Amniotic epithelial cell (primary cell): ENCODE measurements at places on chromosomes 7 and 10.

- no peak for DNase-seq
Observed at GRCh38 chr10:88562152-88562551, 21.0 kb downstream of the RNLS start.

DNA sequence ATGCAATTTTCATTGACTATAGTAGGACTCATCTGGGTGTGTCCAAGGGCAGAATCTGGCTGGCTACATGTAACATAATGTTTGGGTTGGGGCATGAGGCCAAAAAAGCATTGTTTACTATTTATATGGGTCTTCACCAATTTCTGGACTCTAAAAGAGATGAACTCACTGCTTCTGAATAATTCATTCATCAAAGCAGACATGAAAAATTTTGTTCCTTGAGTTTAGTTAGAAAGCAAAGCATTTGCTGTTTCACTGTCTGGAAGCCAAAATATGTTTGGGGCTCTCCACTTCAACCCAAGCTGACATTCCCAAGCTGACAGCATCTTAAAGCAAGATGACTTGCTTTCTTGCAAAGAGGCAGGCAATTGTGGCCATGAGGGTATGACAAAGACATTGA lies 670.6 kb downstream of the SUGCT start:
- DNase-seq = no peak

DNA sequence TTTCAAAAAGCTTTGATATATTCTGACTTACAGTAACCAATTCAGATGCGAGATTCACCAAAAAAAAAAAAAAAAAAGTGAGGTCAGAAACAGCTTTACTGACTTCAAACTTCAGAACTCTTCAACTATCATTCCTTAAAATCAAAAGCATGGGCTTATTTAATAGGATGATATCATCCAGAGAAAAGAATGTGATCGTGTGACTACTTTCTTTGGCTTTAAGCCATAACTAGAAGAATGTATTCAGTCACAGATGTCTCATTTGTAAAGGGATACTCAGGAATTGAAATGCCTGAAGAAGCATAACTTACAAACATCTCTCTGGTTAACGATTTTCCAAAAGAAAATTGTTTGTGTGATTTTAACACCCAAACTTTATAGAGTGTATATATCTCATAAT lies 11.5 kb downstream of the TPK1 start:
- peak; percentile 52 for DNase-seq

GRCh38 chr7:28776463-28777157 lies 181.5 kb downstream of the TRIL start:
- peak; percentile 21 for DNase-seq

- DNase-seq = no peak
Observed at GRCh38 chr10:11387044-11387443, 224.4 kb downstream of the USP6NL start.

GRCh38 chr7:136183981-136184380 lies 206.8 kb upstream of the MTPN start:
- peak; percentile 40 for DNase-seq

- DNase-seq = no peak
Observed at GRCh38 chr7:122123746-122124145, 20.3 kb downstream of the AASS start.

- DNase-seq = no peak
Observed at GRCh38 chr7:95201727-95202126, 122.6 kb downstream of the PON1 start.

- peak; percentile 43 for DNase-seq
Observed at GRCh38 chr7:139457153-139457946, 26.1 kb downstream of the KLRG2 start.

DNA sequence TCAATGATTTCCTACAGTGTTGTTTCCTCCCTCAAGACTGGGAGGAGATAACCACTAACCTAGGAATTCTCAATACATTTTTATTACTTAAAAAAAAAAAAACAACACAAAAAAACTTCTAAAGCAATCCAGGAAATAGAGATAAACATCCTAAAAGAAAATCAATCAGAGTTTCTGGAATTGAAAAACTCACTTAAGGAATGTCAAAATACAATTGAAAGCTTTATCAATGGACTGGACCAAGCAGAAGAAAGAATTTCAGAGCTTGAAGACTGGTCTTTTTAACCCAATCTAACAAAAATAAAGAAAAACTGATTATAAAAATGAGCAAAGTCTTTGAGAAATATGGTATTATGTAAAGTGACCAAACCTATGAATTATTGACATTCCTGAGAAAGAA lies 394.1 kb downstream of the XPNPEP1 start:
- DNase-seq = peak; percentile 2

DNA sequence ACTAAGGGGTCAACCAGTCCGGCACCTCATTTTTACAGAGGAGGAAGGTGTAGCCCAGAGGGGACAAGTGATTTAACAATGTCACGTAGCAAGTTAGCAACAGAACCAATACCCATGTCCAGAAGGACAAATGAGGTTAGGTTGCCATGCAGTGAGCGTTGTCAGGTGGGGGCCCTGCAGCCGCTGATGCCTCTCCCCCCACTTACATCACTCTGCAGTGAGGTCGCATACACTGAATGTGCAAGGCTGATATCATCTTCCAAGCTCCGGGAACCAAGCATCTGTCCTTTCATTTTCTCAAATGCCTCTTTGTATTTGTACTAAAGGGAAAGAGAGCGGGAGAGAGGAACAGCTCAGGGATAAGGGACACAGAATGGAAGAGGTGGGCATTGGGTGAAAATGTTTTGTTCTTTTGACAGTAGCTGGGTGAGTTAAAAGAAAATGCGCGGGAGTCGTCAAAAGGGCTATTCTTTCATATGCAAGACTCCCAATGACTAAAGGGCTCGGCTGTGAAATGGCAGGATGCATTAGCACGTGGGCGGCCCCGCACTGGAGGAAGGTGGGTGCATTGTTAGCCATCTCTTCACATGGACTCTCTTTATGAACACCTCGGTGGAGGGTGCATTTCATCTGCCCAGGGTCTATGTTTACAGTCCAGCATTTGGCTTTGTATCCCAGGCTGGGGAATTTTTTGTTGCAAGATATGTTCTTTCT lies 49.7 kb downstream of the NRAP start:
- DNase-seq = no peak

DNA sequence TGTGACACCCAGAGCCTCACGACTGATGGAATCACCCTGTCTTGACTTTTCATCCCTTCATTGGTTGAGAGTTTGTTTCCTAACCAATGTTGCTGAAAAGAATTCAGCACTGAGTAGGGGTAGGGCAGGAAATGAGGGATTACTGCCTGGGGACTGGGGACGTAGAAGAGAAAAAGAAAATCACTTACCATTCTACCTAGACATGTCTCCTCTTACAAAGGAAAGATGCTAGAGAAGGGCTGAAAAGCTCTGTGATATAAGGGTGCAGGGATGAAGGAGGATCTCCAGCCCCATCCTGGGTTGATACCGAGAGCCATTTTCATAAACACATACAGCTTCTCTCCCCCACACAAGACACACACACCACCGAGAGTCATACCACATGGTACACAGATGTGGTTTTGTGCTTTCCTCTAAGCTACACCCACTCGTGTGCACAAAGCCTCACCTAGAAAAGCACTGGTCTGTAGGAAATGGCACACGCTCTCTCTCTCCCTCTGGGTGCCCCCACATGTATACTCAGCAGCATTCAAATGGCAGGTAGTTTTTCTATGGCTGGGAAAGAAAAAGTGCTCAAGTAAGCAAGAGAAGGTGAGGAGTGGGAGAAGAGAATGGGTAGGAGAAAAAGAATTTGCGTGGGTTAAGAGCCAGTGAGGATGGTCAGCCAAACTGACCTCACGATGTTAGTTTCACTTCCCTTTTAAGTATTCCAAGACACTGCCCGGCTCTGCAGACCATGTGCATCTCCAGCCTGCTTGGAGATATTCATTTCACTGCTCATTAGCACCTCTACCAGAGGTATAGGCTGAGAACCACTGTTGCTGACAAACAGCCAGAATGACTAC lies 85.8 kb downstream of the CALD1 start:
- DNase-seq = peak; percentile 77

GRCh38 chr7:76333511-76334101 lies 25.2 kb downstream of the YWHAG start:
- no peak for DNase-seq

DNA sequence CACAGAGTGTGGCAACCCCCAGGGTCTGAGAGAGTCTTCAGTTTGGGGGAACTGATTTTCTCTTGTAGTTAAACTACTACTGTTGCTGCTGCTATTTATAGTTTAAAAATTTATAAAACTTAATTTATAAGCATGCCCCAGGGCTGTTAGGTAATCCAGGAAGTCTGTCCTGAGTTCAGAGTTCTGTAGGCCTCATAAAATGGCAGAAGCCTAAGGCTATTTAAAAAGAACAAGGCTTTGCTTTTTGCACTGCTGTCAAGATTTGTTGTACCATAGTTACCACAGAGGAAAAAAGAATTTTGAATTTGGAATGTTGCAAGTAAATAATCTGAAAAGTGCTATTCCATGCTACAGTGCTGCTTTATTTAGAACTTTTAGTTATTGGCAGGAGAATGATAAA lies 66.1 kb downstream of the AGK start:
- DNase-seq = no peak

DNA sequence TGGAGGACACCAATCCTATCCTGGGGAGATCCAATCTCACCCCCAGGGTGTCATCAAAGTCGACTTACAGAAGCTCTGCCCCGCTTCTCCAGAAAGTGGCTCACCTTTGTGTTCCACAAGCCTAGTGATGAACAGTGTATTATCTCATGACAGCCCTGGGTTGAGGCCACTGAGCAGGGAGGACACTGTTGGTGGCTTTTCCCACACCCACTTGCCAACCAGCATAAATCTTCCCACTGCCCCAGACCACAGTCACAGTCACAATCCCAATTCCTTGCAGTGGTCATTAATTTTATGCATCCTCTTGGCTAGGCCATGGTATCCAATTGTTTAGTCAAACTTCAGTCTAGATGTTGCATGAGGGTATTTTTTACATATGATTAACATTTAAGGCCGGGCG lies 18.4 kb downstream of the TNS3 start:
- no peak for DNase-seq

- DNase-seq = no peak
Observed at GRCh38 chr10:287814-288213, 152.6 kb downstream of the ZMYND11 start.

DNA sequence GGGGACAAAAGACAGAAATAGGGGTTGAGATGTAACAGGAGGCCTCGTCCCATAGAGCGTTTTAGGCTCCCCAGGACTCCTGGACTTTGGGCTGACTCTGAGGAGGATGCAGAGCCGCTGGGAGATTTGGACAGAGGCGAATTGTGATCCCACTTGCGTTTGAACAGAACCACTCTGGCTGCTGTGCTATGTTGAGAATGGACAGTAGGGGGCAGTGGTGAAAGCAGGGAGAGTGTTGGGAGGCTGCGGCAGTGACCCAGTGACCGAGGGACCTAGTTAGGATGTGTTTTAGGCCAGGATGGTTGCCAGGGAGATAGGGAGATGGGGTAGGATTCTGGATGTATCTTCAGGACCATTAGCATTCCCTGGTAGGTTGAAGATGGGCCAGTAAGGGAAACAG lies 271.6 kb downstream of the CCDC3 start:
- no peak for DNase-seq

DNA sequence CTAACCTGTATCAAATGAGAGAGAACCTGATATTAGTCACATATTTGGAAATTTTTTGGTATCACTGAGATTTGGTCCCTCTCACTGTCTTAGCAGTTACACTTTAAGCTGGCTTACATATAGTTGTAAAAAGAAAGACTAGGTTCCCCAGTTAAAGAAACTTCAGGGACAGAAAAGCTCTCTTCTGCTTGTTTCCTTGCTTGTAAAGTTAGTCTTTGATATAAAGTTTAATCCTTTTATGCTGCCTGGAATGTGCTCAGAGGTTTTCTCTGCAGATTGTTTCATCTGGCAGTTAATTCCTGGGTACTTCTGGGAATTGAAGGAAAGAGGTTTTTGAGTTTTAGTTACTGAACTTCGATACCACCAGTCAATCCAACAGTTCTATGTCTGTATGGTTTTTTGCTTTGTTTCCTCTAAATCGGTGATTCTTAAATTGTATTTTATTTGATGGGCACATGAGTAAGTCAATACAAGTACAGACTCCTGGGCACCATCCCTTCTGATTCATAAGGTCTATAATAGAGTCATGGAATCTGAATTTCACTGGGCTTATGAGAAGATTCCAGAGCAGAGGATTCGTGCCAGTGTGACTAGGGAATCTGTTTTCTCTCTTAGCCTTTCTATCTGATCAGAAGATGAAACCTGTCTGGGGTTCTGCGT lies 1080.9 kb upstream of the C7orf33 start:
- peak; percentile 45 for DNase-seq

GRCh38 chr10:60463746-60464145 lies 74.1 kb upstream of the ANK3 start:
- DNase-seq = no peak

- no peak for DNase-seq
Observed at GRCh38 chr7:30065746-30066145, 37.5 kb downstream of the PLEKHA8 start.

GRCh38 chr10:12041766-12042408 lies 722 bp downstream of the UPF2 start:
- DNase-seq = peak; percentile 22

- DNase-seq = no peak
Observed at GRCh38 chr7:6169805-6170520, 102.5 kb downstream of the CYTH3 start.

GRCh38 chr10:78779339-78779955 lies 289.3 kb upstream of the ZMIZ1 start:
- no peak for DNase-seq

DNA sequence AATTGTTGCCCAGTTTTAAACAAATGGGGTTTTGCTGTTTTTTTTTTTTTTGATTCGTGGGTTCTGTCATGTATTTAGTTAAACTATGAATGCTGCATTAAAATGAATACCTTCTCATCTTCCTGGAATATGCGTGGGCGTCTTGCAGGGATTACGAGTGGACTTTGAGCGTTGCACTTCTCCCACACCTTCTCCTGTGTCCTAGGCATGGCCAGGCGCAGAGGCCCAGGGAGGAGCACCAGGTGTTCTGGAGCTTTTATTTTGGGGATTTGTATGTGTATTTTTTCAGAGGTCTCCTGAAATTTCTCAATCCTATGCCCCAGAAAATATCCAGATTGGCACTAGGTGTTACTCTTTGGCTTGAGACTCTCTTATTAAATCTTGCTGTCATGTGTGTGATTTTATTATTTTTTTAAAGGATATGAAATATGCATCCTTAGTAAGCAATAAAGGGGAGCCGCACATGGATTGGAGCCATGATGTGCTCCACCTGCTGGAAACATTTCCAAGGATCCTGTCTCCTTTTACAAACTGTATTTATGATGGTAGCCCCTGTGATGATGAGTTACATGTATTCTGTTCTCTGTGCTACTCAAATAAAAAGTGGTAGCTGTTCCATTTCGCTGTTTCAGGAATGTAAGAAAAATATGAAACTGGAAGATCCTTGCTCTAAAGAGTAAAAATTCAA lies 482.2 kb upstream of the KLF6 start:
- no peak for DNase-seq

GRCh38 chr7:77570330-77571011 lies 33.4 kb downstream of the PTPN12 start:
- peak; percentile 66 for DNase-seq

- DNase-seq = peak; percentile 67
Observed at GRCh38 chr7:127886248-127886647, 145.0 kb downstream of the LRRC4 start.
